GM12878 (cell line): ENCODE measurements at places on chromosomes 16 and 17.

- DNase-seq, result no peak
- no peaks in the 10 kb centered on the region for H3K27me3 ChIP-seq
- H3K4me1 ChIP-seq, result no peaks in the 10 kb centered on the region
- no peaks in the 10 kb centered on the region for H3K36me3 ChIP-seq
- H3K4me3 ChIP-seq, result no peak overlapping the region
These were observed 34.7 kb downstream of the ADCY9 start for GRCh38 chr16:4081521-4082021.

- H3K27me3 ChIP-seq, result no peaks in the 10 kb centered on the region
- no peak for DNase-seq
- H3K4me1 ChIP-seq, result peaks cover 8% of the 10 kb centered on the region
- H3K27ac ChIP-seq, result no peak overlapping the region
- H3K36me3 ChIP-seq, result peaks cover 12% of the 10 kb centered on the region
These were observed 2.0 kb downstream of the KLHL36 start for GRCh38 chr16:84650062-84650991.

GRCh38 chr17:52790359-52790955 lies 631.9 kb upstream of the CA10 start:
- no peak overlapping the region for H3K4me3 ChIP-seq
- no peaks in the 10 kb centered on the region for H3K27me3 ChIP-seq
- H3K4me1 ChIP-seq, result no peaks in the 10 kb centered on the region
- DNase-seq, result no peak
- H3K27ac ChIP-seq, result no peak overlapping the region
- H3K36me3 ChIP-seq, result no peaks in the 10 kb centered on the region

- no peaks in the 10 kb centered on the region for H3K27me3 ChIP-seq
- no peaks in the 10 kb centered on the region for H3K36me3 ChIP-seq
- peaks cover 2% of the 10 kb centered on the region; the same call in 1 of the 2 replicates for H3K4me1 ChIP-seq
- no peak overlapping the region for H3K4me3 ChIP-seq
- no peak overlapping the region for H3K27ac ChIP-seq
These were observed 45.5 kb downstream of the CPPED1 start for GRCh38 chr16:12758031-12758669.

GRCh38 chr17:57552114-57552624 lies 192.9 kb downstream of the CCDC182 start:
- peaks cover 34% of the 10 kb centered on the region for H3K4me1 ChIP-seq
- peak overlapping the region; percentile 89 for H3K27ac ChIP-seq
- no peaks in the 10 kb centered on the region; the same call in 1 of the 2 replicates for H3K36me3 ChIP-seq
- no peak for DNase-seq
- H3K4me3 ChIP-seq, result no peak overlapping the region

DNA sequence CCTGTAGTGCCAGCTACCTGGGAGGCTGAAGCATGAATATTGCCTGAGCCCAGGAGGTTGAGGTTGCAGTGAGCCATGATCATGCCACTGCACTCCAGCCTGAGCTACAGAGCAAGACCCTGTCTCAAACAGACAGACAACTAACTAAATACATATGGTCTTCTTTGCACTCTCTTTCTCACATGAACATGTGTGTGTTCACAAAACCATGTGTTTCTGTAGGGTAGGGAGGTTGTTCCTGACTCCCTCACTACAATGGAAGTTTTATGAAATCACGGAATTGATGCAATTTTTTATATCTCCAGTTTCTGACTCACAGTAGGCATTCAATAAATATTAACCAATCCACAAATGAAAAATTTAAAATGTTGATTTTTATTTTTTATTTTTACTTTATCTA lies 48.5 kb downstream of the ABHD15 start:
- no peaks in the 10 kb centered on the region for H3K27me3 ChIP-seq
- peaks cover 16% of the 10 kb centered on the region for H3K36me3 ChIP-seq
- H3K4me1 ChIP-seq, result no peaks in the 10 kb centered on the region

GRCh38 chr17:81295676-81296381 lies 722 bp upstream of the SLC38A10 start:
- peaks cover 6% of the 10 kb centered on the region; the same call in 1 of the 2 replicates for H3K4me1 ChIP-seq
- no peaks in the 10 kb centered on the region for H3K27me3 ChIP-seq
- H3K4me3 ChIP-seq, result peak overlapping the region; percentile 82
- no peak for DNase-seq

GRCh38 chr16:57352636-57353047 lies 5.9 kb upstream of the CCL22 start:
- H3K4me3 ChIP-seq, result no peak overlapping the region
- DNase-seq, result no peak
- no peaks in the 10 kb centered on the region for H3K27me3 ChIP-seq
- H3K4me1 ChIP-seq, result peaks cover 31% of the 10 kb centered on the region
- H3K27ac ChIP-seq, result no peak overlapping the region
- no peaks in the 10 kb centered on the region for H3K36me3 ChIP-seq

- no peak overlapping the region for H3K4me3 ChIP-seq
- no peaks in the 10 kb centered on the region for H3K36me3 ChIP-seq
- peak overlapping the region; percentile 100 for H3K27ac ChIP-seq
- peaks cover 29% of the 10 kb centered on the region for H3K4me1 ChIP-seq
These were observed 65.7 kb upstream of the LRRC37A3 start for GRCh38 chr17:64984851-64985521.
